T-cell (primary cell): ENCODE measurements at places on chromosomes 7 and 10. TPM values are rescaled to one million over a fixed set of nuclear protein-coding genes. Genes with fewer than 3 reads are reported as not detected.
A peak's percentile ranks its signal among the peaks of the same experiment; 100 is the strongest.

CALML3 gene
- not detected for total RNA-seq

CYP2C19 gene
- total RNA-seq = not detected

ABCB4 gene
- total RNA-seq = 0.45 TPM

HGF gene
- total RNA-seq = not detected

TMEM229A gene
- not detected for total RNA-seq

FAM204A gene
- 57.1 TPM for total RNA-seq

SPDYE2 gene
- total RNA-seq = 0.58 TPM

GPR158 gene
- total RNA-seq = not detected

DNA sequence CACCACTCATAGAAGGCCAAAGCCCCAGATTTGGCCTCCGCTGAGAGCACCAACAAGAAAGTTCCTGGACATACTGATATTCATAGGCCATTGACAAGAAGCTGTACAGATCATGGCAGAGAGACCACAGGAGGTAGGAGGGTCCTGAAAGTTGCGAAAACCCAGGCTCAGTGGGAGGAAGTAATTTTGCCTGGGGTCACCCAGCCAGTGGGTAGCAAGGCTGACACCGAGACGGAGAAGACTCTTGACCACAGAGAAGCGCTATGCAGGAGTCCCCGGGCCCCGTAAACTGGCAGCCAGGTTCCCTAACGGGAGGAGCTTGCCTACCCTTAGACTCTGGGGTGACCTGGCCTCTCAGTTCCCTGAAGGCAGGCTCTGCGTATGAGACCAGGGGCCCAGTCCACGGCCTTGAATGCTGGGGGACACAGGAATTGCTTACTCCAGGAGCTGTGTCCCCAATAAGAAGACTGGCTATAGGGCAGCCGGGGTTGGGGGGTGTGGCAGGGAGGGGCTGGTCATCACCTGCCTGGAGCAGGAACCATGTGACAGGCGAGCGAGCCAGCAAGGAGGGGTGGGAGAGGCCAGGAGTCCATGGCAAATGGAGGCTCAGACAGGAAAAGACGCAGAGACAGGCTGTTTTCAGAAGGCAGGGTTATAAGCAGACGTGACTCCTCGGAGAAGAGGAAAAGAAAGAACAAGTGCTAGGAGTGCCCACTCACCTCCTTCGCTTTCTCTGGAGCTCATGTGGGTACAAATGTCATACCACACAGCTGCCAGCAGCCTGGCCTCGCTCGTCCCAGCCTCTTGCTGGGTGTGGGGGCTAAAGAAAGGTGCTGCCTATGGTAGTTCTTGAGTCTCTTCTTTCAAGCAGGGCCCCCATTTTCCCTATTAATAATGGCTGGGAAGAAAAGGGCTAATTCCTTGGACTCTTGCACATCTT lies 24.6 kb upstream of the NPFFR1 start:
- no peaks in the 10 kb centered on the region for H3K27me3 ChIP-seq
- no peaks in the 10 kb centered on the region for H3K4me1 ChIP-seq
- DNase-seq = no peak

DNA sequence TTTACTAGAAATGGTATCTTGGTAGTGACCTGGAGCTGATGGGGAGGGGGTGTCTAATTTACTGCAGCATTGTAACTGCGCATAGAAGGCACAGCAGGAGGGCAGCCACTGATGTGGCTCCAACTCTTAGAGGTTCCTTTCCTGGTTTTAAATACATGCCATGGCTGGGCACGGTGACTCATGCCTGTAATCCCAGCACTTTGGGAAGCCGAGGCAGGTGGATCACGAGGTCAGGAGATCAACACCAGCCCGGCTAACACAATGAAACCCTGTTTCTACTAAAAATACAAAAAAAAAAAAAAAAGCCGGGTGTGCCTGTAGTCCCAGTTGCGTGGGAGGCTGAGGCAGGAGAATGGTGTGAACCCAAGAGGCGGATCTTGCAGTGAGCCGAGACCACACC lies 19.2 kb upstream of the SEC61G start:
- H3K4me3 ChIP-seq = no peak overlapping the region
- no peak for DNase-seq
- H3K27me3 ChIP-seq = peaks cover 5% of the 10 kb centered on the region
- H3K36me3 ChIP-seq = no peaks in the 10 kb centered on the region

GRCh38 chr10:70779511-70780369 lies 5.4 kb downstream of the TBATA start:
- no peak overlapping the region for H3K27ac ChIP-seq
- no peak overlapping the region for H3K4me3 ChIP-seq
- DNase-seq = no peak
- no peaks in the 10 kb centered on the region for H3K4me1 ChIP-seq

GRCh38 chr10:71423250-71423649 lies 26.5 kb downstream of the CDH23 start:
- no peak for DNase-seq
- no peaks in the 10 kb centered on the region for H3K36me3 ChIP-seq
- H3K27ac ChIP-seq = no peak overlapping the region
- H3K4me3 ChIP-seq = no peak overlapping the region

DNA sequence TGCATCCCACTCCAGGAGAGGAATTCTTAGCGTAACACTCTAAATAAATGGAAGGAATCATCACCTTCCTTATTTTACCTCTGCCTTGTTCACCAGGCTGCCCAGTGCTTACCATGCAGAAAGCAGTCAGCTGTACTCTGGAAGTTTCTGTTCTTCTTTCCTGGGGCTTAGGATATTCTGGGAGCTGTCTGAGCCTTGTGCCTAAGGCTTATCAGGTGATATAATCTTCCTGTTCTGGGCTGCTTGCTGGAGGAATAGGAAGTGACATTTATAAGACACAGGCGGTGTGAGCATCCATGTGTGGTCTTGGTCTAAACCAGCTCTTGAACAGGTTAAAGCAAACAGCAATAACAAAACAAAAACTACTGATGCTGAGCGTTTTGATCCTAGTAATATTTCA lies 13.5 kb downstream of the KCTD7 start:
- no peak for DNase-seq
- peaks cover 85% of the 10 kb centered on the region for H3K36me3 ChIP-seq
- H3K4me3 ChIP-seq = no peak overlapping the region
- no peaks in the 10 kb centered on the region for H3K27me3 ChIP-seq
- no peaks in the 10 kb centered on the region for H3K4me1 ChIP-seq

DNA sequence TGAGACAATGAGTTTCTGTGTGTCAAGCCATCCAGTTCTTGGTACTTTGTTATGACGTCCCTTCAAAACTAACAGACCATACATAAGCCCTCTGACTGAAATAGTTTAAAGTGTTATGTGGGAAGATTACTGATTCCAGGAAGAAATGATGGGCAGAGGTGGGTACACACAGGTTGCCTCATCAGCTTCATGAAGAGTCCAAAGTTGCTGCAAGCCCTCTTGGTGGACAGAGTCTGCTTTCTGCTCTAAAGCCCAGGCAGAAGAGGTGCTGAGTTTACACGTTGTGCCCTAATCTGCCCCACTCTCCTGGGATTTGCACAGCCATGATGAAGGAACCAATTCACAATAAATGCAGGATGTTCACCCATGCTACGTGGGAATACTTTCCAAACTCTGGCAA lies 187.4 kb downstream of the PARD3 start:
- DNase-seq = no peak
- H3K4me3 ChIP-seq = no peak overlapping the region
- no peaks in the 10 kb centered on the region for H3K36me3 ChIP-seq
- H3K4me1 ChIP-seq = no peaks in the 10 kb centered on the region

DNA sequence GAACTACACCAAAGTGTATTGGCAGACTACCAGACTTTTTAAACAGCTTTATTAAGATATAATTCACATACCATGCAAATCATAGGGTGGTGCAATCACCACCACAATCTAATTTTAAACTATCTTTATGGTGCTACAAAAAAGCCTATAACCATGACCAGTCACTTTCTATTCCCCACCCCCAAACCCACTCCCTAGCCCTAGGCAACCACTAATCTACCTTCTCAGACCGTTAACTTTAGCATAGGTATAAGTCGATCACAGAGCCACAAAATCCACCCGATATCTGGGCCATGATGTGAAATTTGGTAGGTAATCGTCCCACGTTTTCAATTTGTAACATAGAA lies 536 bp upstream of the POM121 start:
- no peaks in the 10 kb centered on the region for H3K27me3 ChIP-seq
- peaks cover 29% of the 10 kb centered on the region for H3K36me3 ChIP-seq
- peak overlapping the region; percentile 92 for H3K4me3 ChIP-seq
- peaks cover 21% of the 10 kb centered on the region for H3K4me1 ChIP-seq
- DNase-seq = no peak

- H3K27ac ChIP-seq = no peak overlapping the region
- H3K4me1 ChIP-seq = no peaks in the 10 kb centered on the region
- H3K36me3 ChIP-seq = no peaks in the 10 kb centered on the region
- no peak for DNase-seq
- no peak overlapping the region for H3K4me3 ChIP-seq
Observed at GRCh38 chr7:2288503-2288902, 25.7 kb downstream of the SNX8 start.

- no peak for DNase-seq
- no peaks in the 10 kb centered on the region for H3K36me3 ChIP-seq
- H3K4me1 ChIP-seq = no peaks in the 10 kb centered on the region
- peaks cover 3% of the 10 kb centered on the region for H3K27me3 ChIP-seq
Observed at GRCh38 chr10:91759581-91759986, 38.6 kb upstream of the TNKS2 start.

GRCh38 chr7:34108165-34108564 lies 202.8 kb downstream of the BMPER start:
- DNase-seq = no peak
- H3K27ac ChIP-seq = no peak overlapping the region
- no peaks in the 10 kb centered on the region for H3K27me3 ChIP-seq
- H3K4me1 ChIP-seq = no peaks in the 10 kb centered on the region

DNA sequence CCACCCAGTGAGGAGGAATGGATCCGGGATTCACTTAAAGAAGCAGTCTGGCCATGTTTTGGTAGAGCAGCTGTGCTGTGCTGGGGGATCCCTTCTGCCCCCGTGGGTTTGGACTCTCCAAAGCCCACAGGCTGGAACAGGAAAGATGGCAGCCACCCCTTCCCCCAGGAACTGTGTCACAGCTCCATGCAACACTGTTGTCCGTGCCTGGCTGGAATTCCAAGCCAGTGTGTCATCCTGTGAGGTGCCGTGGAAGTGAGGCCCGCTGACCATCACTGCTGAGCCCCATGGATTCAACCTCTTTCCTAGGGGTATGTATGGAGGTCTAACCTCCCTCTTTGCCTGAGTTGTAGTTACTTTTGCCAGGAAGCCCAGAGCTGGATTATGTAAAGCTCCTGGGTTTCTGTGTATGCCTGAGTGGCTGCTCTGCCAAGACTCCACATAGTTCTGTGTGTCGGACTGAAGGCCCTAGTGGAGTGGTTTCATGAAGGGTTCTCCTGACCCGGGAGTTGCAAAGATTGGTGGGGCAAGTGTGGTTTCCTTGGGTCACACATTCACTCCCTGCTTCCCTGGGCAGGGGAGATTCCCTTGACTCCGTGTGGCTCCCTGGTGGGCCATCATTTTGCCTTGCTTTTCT lies 35.1 kb upstream of the PCGF5 start:
- peaks cover 3% of the 10 kb centered on the region for H3K36me3 ChIP-seq
- peaks cover 16% of the 10 kb centered on the region for H3K4me1 ChIP-seq
- no peaks in the 10 kb centered on the region for H3K27me3 ChIP-seq
- DNase-seq = no peak
- H3K27ac ChIP-seq = no peak overlapping the region
- no peak overlapping the region for H3K4me3 ChIP-seq

- H3K36me3 ChIP-seq = no peaks in the 10 kb centered on the region
- peaks cover 51% of the 10 kb centered on the region for H3K4me1 ChIP-seq
- DNase-seq = no peak
- peaks cover 17% of the 10 kb centered on the region for H3K27me3 ChIP-seq
- H3K27ac ChIP-seq = peak overlapping the region; percentile 67
- no peak overlapping the region for H3K4me3 ChIP-seq
Observed at GRCh38 chr7:100163006-100163531, 4.5 kb upstream of the TRAPPC14 start.

DNA sequence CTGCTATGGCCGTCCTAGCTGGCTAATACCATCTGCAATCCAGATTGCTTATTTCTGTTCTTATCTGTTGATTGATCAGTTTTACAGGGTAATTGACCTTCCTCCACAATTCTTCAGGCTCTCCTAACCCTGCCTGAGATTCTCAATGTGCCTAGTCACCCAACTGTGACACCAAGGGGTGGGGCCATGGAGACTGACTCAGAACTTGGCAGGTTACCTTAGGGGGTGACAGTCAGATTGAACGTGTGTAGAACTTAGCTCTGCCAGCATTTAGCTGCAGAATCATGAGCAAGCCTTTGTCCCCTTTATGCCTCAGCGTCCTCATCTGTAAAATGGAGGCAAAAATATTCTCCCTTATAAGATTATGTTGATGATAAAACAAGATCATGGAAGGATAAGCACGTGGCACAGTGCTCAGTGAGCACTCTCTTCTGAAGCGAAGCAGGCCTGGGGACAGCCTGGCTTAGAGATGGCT lies 19.1 kb upstream of the LEP start:
- DNase-seq = no peak
- no peak overlapping the region for H3K27ac ChIP-seq
- peaks cover 8% of the 10 kb centered on the region for H3K27me3 ChIP-seq
- H3K4me1 ChIP-seq = no peaks in the 10 kb centered on the region
- H3K4me3 ChIP-seq = no peak overlapping the region

- no peak overlapping the region for H3K27ac ChIP-seq
- H3K4me3 ChIP-seq = no peak overlapping the region
- H3K36me3 ChIP-seq = no peaks in the 10 kb centered on the region
- H3K27me3 ChIP-seq = no peaks in the 10 kb centered on the region
Observed at GRCh38 chr10:83880252-83880791, 259.0 kb upstream of the GHITM start.

DNA sequence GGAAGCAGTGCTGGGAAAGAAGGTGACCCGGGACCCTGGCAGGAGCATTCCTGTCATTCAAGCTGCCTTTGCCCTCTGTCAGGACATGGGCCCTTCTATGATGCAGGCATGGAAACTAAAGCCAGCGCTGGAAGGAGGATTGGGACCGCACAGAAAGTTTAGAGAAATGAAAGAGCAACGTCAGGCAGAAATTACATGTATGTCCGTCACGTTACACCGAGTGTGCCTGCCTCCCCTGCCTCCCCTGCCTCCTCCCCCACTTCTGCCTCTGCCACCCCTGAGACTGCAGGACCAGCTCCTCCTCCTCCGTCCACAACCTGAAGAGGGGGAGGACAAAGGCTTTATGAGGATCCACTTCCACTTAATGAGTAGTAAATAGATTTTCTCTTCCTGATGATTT lies 13.9 kb upstream of the PWWP2B start:
- peaks cover 6% of the 10 kb centered on the region for H3K27me3 ChIP-seq
- no peak overlapping the region for H3K4me3 ChIP-seq
- no peak for DNase-seq
- H3K36me3 ChIP-seq = no peaks in the 10 kb centered on the region
- no peak overlapping the region for H3K27ac ChIP-seq

DNA sequence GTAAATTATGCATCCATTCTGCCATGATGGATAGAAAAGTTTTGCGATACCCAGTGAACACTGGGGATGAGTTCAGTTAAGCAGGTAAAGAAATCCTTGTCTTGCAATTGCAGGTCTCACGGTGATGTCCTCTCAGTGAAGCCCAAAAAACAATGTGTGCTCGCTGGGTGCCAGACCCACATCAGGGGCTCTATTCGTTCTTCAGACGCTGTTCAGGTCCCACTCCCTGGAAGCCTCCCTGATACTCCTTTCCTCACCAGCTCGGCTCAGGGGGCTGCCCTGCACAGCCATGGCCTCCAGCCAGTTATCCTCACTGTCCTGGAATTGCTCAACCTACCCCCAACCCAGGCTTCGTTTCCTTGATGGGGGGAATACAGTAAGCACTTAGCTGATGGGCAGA lies 323.5 kb downstream of the ADARB2 start:
- no peaks in the 10 kb centered on the region for H3K4me1 ChIP-seq
- H3K4me3 ChIP-seq = no peak overlapping the region
- DNase-seq = no peak
